ENCODE measurements at places on chromosomes 2 and 18.

- DNase-seq: no peak
These were observed 6.3 kb upstream of the EMILIN2 start for GRCh38 chr18:2840521-2840920.

DNA sequence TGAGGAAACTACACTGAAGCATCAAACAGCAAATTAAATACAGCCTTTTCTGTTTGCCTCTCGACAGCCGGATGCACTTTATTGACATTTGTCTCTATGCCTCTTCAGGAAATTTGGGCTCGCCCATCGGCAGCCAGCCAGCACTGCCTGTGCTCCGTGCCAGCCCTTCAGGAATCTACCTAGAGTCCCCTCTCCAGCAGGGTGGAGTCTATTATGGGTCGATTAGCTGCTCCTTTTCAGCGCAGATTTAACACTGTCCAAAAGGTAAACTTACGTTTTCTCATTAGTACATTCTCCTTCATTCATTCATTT lies 91.5 kb downstream of the MYCN start:
- peak; percentile 53 for DNase-seq

- no peak for DNase-seq
These were observed 12.0 kb downstream of the NPPC start for GRCh38 chr2:231914077-231914690.

GRCh38 chr2:170493426-170494097 lies 221.6 kb upstream of the SP5 start:
- DNase-seq: no peak

GRCh38 chr2:238988752-238989151 lies 140.9 kb downstream of the TWIST2 start:
- no peak for DNase-seq

DNA sequence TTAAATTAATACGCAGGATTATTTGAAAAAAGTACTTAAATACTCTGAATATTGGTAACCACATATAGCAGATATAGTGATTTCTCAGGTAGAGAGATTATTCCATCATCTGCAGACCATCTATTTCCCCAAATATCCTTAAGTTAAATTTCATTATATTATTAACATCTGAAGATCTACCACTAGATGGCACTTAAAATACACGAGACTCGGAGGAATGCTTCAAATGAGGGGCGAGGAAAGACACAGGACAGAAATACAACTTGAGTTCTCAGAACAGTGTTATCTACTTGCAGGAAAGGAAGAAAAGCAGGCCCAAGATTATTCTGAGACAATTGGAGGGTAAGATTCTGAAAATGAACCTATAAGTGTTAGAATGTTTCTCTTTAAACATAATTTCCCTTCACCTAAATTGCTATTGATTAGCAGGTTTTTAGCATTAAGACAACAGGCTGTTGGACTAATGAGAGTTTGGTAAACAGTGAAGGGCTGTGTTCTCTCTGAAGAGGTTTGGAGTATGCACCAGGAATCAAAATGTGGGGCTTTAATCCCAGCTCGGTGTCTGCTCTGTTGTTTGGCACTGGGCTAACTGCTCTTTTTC lies 76.9 kb upstream of the GCFC2 start:
- DNase-seq: no peak

DNA sequence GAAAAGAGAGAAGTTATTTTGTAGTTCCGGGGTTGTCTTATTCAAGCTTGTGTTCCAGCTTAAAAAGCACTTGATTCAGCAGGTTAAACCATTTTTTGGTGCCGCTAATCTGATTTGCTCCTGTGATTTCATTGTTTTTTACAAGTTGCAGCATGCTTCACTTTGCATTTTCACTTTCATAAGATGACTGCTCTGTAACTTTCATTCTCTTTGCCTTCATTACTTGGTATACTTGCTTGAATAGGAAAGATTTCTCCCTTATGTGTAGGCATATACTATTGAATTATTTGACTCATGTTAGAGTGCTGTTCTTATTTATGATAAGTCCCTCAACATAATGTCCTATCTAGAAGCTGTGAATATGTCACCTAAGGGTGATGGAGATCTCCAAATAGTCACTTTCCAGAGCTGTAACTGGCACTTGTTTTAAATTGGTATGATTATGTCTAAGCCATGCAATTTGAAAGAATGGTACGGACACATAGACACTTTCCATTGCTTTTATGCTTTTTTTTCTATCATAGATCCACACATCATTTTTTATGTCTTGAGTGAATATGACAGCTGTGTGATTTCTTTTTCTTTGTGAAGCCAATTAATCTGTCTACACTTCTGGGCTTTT lies 254.5 kb downstream of the DSEL start:
- DNase-seq: no peak

GRCh38 chr18:74623047-74623816 lies 25.6 kb downstream of the ZNF407 start:
- DNase-seq: no peak

- DNase-seq: no peak
These were observed 19.5 kb upstream of the CCDC102B start for GRCh38 chr18:68778280-68778886.

DNA sequence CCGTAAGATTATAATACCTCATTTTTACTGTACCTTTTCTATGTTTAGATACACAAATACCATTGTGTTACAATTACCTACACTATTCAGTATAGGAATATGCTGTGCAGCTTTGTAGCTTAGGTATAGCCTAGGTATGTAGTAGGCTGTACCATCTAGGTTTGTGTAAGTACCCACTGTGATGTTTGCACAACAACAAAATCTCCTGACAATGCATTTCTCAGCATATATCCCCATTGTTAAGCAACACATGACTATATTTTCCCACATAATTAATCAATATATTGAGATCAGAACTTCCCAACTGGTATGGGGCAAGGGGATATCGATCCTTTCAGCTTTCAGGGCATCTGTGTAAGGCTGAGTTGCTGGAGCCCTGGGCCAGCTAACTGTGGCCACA lies 106.3 kb upstream of the OTX1 start:
- DNase-seq: no peak

DNA sequence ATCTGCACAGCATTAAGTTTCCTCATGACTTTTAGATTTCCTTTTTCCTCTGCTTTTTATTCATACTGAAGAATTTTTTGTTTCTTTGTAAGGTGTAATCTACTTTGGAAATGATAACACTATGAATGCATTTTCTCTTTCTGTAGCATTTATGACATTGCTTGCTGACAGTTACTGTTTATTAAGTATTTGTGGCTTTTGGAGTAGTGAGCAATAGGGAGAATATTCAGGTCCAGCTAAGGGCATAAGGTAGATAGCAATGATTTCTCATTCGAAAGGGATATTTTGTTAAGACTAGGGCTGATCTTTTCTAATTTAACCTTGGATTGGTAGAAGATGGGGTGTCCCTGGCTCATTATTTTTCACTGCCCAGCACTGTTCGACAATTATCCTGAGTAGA lies 80.3 kb downstream of the XRCC5 start:
- DNase-seq: no peak

GRCh38 chr2:114076961-114077360 lies 187.1 kb downstream of the ACTR3 start:
- DNase-seq: no peak

DNA sequence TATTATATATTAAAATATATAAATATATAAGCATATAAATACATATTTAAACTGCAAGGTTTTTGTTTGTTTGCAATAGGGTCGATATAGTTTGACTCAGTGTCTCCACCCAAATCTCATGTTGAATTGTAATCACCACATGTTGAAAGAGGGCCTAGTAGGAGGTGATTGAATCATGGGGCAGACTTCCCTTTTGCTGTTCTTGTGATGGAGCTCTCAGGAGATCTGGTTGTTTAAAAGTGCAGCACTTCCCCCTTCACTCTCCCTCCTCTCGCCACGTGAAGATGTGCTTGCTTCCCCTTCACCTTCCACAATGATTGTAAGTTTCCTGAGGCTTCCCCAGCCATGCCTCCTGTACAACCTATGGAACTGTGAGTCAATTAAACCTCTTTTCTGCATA lies 2137.3 kb upstream of the CELF4 start:
- no peak for DNase-seq

GRCh38 chr2:37244017-37244416 lies 12.6 kb downstream of the NDUFAF7 start:
- DNase-seq: no peak

GRCh38 chr18:3256693-3257626 lies 5.0 kb upstream of the MYL12B start:
- DNase-seq: no peak

GRCh38 chr2:197307236-197307932 lies 3.2 kb downstream of the ANKRD44 start:
- DNase-seq: no peak

DNA sequence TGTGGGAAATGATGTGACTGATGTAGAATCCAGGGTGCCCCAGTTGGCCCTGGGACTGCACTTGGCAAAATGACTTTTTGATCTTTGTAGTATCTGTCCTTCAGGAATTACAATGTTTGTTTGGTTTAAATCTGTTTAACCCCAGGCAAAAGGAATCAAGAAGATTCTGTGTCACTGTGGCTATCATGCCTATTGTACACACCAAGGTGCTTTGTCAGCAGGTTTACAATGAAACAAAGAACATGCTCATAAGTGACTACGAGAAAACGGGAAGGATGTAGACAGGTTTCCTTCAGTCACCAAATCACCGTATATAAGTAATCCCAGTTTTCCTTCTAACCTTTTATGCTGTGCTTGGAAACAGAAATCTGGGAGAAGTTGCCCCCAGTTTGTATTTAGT lies 109.5 kb downstream of the RTN4 start:
- DNase-seq: no peak

DNA sequence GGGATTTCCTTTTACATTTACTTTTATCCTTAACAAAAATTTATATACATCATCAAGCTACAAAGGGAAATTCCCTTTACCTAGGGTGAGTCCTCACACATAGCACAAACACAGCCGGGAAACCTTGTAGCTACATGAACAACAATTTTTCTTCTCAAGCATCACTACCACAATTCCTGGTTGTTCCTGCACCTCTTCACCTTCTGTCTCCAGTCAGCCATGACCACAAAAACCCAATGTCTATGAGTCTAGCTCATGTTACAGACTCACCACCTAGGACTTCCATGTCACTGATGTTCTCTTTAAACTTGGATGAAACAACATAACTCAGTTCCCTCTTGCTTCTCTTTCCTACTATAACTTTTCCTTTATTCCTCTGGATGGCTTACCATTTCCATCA lies 460.4 kb downstream of the MBD2 start:
- no peak for DNase-seq

DNA sequence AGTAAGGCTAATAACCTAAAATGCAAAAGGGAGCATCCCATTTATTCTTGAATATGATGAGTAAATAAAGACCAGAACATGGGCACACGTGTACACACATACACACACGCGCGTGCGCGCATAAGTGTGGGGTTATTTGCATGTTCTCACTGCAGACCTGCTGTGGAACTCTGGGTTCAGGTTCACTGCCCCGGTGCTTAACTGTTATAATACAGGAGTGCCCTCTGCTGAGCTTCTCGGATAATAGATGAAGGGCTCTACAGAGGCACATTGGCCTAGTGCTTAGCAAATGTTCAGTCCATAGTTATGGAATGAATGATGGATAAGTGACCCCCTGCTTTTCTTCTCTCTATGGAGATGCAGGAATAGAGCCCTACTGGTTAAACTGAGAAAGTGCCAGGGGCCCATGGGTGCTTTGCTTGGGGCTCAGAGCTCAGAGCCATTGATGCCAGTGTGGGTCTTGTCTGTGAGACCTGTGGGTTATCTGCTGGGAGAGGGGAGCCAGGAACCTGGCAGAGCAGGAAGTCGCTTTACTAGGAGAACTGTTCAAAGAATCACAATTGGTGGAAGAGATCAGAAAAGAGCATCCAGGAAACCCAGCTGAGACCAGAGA lies 3.6 kb upstream of the ARL4C start:
- no peak for DNase-seq

- no peak for DNase-seq
These were observed 234.9 kb upstream of the CDH2 start for GRCh38 chr18:28411806-28412205.

GRCh38 chr18:66638856-66639629 lies 35.2 kb upstream of the CDH19 start:
- no peak for DNase-seq

- no peak for DNase-seq
These were observed 24.5 kb downstream of the GREB1 start for GRCh38 chr2:11558214-11558886.

- no peak for DNase-seq
These were observed at the start of gene LOXHD1 for GRCh38 chr18:46657115-46657955. Gene LOXHD1, minus strand, starts transcription at chr18:46657220. Its CDS starts 187 bp downstream, at chr18:46657033.

- no peak for DNase-seq
These were observed 43.5 kb upstream of the ACTR3 start for GRCh38 chr2:113846429-113846828.

DNA sequence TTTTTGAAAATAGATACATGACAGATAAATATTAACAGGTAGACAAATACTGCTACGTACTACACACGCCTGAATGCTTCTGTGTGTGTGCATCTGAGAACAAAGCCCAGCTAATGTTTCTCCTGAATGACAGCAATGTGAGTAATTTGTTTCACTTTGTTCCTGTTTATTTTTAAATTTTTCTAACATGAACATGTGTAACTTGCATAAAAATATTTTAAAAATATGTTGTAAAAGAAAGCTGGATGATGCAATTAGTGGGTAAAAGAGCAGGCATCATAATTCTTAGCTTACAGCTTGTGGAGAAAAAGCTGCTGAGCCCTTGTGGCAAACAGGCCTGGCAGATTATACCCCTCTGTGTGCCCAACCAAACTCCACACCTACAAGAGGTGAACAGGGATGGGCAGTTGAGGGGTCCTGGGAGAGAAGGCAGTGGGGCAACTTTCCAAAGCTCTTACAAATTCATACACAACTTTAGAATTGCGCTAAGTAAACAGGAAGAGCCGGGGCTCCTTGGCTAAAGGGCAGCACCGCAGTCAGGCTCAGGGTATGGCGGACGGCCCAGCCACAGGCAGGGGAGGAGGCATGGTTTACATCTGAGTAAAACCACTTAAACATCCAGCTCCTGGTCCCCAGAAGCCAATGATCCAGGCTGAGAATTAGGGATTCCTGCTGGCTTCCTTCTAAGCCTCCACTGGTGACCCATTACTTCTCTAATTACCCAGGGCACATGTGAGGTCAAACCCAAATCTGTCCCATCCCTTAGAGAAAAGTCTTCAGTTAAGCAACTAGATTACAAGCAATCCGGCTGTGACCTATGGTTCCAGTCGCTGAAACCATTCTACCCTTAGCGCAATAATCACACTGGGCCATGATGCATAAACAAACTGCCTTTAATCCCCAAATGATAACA lies 14.0 kb downstream of the PXDN start:
- peak; percentile 15 for DNase-seq

DNA sequence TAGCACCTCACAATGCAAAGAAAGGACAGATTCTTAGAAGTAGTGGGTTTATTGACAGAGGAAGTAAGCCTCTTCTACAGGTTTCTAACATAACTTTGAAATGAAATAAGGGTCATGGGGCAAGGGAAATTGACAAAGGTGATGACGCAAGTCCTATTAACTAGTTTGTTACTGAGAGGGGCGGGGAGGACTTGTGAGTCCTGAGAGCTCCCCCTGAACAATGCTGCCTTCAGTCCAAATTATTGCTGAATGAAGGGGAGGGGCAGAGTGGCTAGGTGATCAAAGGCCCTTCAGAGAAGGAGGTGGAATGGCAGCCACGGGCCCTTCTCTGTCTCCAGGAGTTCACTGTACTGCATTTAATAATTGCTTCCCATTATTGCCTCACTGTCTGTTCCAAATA lies 390.0 kb downstream of the MEIS1 start:
- no peak for DNase-seq

Data from Peyer's patch (tissue), 4 donors.